Occipital lobe (tissue), 3 donors: ENCODE measurements at places on chromosomes 1 and 21.

DNA sequence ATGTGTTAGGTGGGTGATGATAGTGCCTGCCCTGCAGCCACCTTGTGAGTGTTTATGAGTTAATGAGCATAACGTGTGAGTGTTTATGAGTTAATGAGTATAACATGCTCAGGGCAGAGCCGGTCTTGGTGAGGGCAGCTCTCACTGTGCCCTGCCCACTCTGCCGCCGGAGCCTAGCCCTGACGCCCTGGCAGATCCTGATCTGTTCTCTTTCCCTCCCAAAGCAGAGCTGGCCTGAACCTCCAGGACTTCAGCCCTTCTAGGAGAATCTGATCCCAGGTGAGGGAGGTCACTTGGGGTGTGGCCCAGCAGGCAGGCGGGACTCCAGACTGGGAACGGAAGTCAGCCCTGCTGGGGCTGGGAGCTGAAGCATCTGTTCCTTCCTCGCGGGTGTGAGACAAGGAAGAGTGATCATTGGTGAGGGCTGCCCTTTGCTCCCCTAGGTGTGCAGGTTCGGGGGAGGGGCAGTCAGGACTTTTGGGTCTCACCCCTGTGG, 5.7 kb downstream of the FBLIM1 start:
- no peak for DNase-seq

DNA sequence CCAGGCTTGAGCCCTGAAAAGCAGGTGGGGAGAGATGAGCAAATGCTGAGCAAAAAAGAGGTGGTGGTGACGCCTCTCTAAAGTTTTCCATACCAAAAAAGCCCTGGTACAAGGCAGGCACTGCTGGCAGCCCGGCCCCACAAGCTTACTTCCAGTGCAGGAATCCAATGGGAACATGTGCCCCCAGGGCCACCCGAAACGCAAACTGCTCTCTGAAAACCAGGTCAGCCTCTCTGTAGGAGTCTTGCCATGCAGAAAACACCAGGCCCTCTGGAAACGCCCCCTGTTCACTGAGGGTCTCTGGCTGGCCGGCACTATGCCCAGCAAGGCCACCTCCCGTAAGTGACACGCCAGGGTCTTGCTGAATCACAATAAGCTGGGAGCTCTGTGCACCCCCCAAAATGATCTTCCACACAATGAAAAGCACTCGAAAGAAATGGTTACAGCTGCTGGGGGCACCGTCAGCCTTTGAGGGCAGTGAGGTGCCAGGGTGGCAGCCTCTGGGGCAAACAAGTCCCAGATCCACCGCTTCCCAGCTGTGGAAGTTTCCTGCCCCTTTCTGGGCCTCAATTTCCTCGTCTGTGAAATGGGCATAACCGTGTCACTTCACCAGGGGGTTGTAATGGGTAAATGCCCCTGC, 170.5 kb downstream of the TOMM20 start:
- DNase-seq, result no peak

DNA sequence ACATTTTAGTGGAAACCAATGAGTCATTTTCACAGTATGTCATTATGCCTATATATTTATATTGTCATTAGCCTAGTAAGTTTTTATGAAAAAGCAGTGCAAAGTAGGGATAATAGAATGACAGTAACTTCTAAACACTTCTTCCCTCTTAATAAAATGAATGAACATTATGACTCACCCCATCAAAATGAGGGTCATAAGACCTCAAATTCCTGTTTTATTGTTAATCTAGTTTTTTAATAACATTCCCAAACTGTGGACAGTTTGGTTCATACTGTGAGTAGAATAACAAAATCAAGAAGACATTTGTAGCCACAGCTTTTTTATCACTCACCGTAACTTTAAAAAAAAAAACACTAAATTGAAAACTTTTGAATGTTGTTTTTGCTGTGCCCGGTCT, 160.5 kb downstream of the LRRC40 start:
- no peak for DNase-seq

- no peak for DNase-seq
These were observed 43.3 kb upstream of the KCNQ4 start for GRCh38 chr1:40740039-40740996.

DNA sequence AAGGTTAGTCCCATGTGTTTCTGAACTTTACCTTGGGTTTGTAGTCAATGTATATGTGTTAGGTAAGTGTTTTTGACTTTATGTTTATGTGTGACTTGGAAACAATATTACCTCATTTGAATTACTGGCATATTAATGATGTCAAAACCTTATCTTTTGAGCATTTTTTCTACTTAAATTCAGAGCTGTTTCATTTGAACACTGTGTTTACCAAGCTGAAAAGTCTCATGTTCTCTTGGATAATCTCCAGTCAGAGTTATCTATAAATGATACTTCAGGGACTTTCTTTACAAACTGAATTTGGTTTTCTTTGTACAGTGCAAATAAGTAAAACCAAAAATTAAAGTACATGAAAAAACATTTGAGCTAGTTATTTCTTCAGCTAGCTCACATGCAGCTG, 30.0 kb downstream of the ADAMTS1 start:
- DNase-seq, result no peak

DNA sequence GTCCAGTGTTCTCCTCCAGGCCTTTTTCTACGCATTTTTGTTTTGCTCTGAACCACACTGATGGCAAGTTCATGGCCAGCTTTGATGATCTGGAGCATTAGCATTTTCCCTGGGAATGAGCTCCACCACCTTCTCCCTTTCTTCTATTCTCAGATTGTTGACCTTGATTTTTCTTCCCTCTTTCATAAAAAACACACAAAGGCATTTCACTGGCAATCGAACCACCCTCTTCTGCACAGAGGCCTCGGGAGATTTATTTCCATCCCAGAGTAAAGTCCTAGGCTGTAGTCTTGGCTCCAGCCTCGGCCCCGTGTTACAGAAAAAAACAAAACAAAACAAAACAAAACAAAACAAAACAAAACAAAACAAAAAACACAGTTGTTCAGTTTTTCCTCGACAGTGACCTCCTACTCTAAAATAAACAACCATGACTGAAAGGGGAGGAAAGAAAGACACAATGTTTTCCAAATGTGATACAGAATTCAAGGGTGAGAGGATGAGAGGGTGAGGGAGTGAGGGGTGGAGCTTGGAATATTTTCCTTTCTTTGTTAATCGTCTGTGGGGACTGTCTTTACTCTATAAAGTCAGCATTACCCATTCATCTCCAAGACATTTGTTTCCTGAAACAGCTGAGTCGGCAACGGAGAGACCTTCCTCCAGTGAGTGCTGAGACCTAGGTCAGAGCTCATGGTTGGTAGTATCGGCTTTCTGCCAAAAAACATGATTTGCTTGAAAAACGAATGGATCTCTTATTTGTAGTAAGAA, 29.8 kb upstream of the RNF186 start:
- DNase-seq, result no peak

DNA sequence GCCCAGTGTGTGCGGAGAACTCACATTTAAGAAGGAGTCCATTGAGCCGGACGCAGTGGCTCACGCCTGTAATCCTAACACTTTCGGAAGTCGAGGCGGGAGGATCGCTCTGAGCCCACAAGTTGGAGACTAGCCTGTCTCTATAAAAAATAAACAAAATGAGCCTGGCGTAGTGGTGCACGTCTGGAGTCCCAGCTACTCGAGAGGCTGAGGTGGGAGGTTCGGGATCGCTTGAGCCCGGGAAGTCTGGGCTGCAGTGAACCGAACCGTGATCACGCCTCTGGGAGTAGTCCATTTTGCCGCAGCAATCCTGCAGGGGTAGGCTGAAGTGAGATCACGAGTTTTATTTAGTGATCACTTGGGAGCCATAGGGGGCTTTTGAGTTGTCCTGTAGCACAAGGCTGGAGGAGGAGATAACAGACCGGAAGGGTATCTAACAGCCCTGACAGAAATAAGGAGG, 497 bp upstream of the FUCA1 start:
- no peak for DNase-seq

DNA sequence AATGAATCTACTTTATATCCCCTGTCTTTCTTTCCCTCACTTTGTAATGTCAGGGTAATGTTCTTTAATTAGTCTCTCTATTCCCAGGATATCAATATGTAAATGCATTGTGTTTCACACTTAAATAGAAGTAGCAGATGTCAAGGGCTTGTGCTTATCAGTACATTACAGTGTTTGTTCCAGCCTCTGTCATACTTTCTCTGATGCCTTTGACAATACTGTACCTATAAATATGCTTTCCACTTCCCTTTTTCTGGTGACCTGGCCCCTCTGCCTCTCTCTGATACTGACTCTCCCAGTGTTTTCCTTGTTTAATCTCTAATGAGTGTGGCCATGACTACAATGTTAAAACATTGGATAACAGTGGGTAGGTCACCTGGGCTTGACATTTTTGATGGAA, 862.0 kb upstream of the NEGR1 start:
- no peak for DNase-seq

GRCh38 chr21:20875742-20876141, 122.5 kb upstream of the NCAM2 start:
- DNase-seq, result no peak

DNA sequence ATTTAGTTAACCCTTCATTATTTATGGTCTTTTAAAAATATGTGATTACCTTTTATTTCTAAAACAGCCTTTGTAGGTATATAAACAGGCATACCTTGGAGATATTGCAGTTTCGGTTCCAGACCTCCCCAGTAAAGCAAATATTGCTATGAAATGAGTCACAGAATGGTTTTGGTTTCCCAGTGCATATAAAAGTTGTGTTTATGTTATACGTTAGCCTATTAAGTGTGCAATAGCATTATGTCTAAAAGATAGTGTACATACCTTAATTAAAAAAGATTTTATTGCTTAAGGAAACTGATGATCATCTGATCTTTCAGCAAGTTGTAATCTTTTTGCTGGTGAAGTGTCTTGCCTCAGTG, 44.1 kb downstream of the XCL2 start:
- DNase-seq, result no peak

DNA sequence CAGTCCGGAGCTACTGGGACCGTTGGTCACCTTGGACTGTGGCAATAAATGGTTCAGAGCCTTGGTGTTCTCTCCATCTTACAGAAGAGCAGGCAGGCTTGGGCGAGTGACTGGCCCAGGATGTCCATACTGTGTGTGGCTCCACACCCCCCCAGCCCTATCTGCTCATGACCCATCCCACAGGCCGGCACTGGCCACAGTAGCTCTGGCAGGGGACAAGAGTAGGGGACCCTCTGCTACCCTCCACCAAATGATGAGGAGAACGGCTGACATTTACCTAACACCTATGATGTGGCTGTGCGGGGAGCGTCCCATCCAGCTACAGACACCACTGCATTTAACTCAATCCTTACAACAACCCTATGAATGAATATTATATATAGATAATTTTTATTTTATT, 13.3 kb downstream of the LDLRAD2 start:
- no peak for DNase-seq

DNA sequence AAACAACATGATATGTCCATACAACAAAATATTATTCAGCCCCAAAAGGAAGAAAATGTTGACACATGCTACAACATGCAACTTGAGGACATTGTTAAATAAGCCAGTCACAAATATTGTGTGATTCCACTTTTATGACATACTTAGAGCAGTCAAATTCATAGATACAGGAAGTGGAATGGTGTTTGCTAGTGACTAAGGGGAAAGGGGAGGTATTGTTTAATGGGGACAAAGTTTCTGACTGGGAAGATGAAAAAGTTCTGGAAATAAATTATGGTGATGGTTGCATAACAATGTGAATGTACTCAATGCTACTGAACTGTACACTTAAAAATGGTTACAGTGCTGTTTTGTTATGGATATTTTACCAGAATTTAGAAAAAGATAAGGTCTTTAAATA, 77.7 kb downstream of the RHOU start:
- DNase-seq, result no peak

- no peak for DNase-seq
These were observed 566.8 kb upstream of the USP24 start for GRCh38 chr1:55781944-55782482.

DNA sequence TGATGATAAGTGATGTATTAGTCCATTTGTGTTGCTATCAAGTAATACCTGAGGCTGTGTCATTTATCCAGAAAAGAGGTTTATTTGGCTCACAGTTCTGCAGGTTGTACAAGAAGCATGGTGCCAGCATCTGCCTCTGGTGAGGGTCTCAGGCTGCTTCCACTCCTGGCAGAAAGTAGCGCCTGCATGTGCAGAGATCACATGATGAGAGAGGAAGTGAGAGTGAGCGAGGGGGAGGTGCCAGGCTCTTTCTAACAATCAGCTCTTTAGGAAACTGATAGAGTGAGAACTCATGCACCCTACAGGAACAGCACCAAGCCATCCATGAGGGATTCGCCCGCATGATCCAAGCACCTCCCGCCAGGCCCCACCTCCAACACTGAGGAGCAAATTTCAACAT, 2.2 kb upstream of the FHAD1 start:
- DNase-seq, result no peak

GRCh38 chr1:218495931-218496330, 150.8 kb downstream of the TGFB2 start:
- DNase-seq, result no peak

- no peak for DNase-seq
These were observed 109.6 kb downstream of the KCNN3 start for GRCh38 chr1:154760469-154760933.

DNA sequence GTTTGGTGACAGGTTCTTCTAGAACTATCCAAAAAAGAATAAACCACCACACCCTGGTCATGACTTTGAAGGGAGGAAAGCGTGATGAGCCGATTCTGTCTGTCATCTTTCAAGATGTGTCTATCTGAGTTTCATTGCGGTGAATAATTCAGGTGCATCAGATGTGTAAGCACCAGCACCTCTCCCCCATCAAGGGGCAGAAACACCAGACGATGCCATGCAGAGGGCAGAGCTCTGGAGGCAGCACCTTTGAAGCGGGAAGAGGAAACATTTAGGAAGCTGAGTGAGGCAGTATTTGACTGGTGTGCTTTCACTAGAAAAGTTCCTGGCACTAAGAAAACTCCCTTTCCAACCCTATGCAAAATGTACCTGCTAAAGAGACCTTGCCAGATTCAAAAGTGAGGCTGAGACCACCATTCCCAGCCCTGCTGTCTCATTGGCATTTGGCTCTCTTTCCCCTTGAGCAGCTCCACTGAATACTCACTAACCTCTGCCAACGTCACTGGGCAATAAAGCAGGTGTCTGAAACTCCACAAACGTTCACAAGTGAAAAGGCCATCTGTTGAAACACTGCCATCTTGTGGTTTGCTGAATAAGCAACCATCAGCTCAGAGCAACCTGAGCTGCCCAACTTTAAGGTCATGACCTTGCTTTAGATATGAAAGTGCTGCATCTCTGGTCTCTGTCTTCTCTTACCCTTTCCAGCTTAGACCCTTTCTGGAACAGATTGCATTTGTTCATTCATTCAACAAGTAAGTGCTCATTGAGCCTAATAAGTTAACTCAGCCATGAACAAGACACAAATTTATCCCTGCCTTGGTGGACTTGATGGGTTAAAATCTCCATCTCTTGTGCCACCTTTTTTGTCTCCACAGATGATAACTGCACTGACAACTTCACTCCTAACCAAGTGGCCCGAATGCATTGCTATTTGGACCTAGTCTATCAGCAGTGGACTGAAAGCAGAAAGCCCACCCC, 228.6 kb downstream of the PAPPA2 start:
- no peak for DNase-seq

DNA sequence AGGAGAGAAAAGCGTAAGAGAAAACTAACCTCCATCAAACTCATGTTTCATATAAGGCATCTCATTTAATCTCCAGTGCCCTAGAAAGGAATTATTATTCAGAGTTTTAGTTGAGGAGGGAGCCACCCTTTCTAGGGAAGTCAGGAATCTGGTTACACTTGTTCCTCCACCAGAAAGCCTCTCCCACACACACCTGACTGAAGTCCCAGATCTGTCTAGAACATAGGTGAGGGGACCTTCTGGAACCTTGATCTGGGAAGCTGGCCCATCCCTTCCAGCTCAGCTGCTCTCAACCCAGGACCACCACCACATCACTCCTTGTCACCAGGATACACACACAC, 1.9 kb upstream of the DENND2D start:
- DNase-seq, result no peak

- DNase-seq, result no peak
These were observed 26.9 kb upstream of the EYA3 start for GRCh38 chr1:28115267-28115666.
